Esophagus squamous epithelium (tissue), 5 donors: ENCODE measurements at places on chromosomes 2 and 18. TPM values are rescaled to one million over a fixed set of nuclear protein-coding genes. Genes with fewer than 3 reads are reported as not detected.

- no peak for DNase-seq
Measured at GRCh38 chr2:18684206-18685038, 95.1 kb upstream of the NT5C1B start.

GRCh38 chr2:8656160-8656641 is 25.7 kb upstream of the ID2 start:
- no peak for DNase-seq

GRCh38 chr2:8118940-8119781 is 562.7 kb upstream of the ID2 start:
- no peak for DNase-seq

DNA sequence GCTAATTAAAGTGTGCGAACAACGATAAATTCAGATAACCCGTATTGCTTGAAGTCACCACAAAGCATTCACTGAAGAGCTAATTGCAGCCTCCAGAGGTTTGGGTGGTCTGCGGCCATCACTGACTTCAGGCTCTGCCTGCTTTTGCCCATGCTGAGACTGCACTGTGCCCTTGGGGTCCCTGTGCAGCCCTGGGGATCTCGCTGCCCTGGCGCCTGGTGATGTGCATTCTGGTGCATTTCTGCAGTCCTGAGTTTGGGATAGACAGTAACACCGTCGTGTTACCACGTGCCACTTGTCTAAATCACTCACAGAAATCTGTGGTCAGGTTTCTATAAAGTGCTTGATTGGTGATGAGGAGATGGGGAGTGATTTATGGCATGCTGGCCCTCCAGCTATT is 27.6 kb downstream of the LDLRAD4 start:
- DNase-seq: no peak

- DNase-seq: no peak
Measured at GRCh38 chr18:25189391-25190185, 162.4 kb downstream of the ZNF521 start.

DNA sequence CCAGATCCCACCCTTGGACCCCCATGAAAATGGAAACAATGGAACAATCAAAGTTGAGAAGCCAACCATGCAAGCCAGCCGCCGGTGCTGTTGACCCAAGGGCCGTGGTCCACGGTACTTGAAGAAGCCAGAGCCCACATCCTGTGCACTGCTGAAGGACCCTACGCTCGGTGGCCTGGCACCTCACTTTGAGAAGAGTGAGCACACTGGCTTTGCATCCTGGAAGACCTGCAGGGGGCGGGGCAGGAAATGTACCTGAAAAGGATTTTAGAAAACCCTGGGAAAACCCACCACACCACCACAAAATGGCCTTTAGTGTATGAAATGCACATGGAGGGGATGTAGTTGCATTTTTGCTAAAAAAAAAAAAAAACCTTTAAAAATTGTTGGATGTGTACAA is 26.5 kb upstream of the TXNDC2 start:
- no peak for DNase-seq

GRCh38 chr2:38438883-38439612 is 62.0 kb upstream of the ATL2 start:
- no peak for DNase-seq

DNA sequence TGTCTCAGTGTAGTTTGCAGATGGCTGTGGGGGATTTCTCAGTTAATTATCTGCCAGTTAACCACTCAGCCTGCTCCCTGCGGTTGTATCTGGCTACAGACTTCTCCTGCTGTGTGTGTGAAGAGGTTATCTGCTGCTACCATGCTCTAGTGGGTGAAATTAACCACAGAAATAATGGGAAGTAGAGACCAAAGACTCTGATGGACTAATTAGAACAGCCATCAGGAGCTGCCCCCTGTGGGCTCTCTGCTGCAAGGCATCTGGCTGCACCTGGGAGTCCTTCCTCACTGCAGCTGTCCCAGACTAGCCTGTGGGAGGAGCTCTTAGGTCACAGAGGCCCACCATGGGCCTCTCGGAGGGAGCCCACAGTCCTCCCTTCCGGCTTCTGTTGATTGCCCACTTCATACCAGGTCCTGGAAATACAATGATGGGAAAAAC is 66.6 kb downstream of the CTIF start:
- no peak for DNase-seq

- DNase-seq: no peak
Measured at GRCh38 chr18:10745219-10745618, 219.4 kb downstream of the NAPG start.

GRCh38 chr2:114579542-114579941 is 137.1 kb downstream of the DPP10 start:
- no peak for DNase-seq

GRCh38 chr2:20524412-20525040 is 77.7 kb downstream of the RHOB start:
- no peak for DNase-seq

DNA sequence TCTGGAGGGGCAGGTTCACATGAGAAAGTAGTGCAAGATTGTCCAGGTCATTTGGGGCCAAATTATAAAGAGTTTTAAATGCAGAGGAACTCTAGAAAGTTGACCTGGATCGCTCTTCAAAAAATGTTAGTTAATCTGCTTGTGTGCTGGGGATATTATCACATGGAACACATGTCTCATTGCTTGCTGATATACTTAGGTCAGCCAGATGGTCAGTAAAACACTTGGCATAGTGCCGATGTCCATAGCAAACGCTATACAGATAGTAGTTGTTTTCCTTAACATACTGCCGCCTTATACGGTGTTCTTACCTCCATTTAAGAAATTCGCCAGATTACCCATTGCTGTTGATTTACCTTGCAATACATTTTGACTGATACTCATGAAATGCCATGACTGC is 103.4 kb upstream of the CWC22 start:
- no peak for DNase-seq

DNA sequence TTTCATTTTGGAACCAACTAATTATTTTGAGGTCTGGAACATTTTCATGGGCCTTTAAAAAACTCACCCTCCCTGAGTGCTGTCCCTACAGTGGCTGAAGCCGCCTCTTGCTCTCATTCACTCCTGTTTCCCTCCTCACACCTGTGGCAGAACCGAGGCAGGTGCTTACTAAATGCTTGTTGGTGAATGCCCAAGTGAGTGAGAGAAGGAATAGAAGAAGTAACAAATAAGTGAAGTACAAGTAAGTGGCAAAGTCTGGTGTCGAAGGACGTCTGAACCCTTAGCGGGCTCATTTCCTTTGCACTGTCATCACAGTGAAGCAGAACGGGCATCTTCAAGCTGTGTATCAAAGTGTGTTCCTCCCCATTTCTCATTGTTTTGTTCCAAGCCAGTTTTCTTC is 135.2 kb downstream of the RHBDD1 start:
- no peak for DNase-seq

- DNase-seq: no peak
Measured at GRCh38 chr2:70367722-70368323, 66.0 kb upstream of the FAM136A start.

DNA sequence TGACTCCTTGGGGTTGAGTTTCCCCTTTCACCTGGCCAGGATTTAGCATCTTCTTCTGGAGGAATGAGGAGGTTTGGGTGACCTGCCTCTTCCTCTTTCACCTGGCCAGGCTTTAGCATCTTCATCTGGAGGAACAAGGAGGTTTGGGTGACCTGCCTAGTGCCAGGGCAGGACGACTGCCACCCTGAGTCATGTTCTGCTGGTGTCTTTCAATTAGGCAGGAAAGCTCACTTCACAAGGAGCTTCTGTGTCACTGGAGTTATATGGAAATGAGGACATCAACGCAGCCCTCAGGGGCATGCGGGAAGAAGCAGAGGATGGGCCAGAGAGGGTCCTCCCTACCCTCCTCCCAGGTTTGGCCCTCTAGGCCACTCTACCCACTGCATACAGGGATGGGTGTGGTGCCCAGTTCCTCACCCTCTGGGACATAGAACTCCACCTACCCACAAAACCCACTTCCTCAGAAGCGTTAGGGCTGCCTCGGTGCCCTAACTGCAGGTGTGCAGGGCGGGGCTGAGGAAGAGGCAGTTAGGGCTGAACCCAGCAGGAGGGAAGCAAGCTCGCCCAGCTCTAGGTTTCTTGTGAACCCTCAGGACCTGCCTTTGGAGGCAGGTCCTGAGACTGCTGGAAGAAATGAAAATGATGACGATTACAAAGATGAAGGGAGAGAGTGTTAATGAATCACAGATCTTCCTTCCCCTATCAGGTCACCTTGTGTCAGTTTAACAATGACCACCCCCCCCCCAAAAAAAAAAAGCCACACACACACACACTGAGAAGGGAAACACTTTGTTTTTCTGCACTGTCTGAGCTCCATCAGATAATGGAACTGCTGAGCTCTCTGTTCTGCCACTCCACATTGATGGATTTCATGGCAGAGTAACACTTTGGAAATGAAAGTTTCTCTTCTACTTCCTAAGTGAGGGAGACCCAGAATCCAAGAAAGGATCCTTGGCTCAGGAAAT is 71.0 kb downstream of the ARL4C start:
- no peak for DNase-seq

DNA sequence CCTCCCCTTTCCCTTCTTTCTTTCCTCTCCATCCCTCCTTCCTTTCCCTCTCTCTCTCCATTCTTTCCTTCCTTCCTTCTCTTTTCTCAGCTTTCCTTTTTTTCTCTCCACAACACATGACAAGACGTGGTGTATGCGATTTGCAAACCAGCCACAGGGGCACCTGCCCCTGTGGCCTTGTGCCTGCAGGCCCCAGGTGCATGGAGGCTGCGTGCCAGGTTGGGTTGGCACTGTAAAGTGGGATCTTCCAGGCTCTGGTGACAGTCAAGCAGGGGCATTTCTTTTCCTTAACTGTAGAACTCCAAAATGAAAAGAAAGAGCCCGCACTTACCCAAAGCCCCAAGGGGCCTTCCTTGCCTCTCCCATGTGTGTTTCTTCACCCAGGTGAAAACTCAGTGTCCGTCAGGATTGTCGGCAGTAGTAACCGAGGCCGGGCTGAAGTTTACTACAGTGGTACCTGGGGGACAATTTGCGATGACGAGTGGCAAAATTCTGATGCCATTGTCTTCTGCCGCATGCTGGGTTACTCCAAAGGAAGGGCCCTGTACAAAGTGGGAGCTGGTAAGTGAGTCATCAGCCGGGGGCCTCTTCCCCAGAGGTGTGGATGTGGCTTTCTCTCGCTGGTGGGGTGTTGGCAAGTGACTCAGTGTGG is 50.9 kb downstream of the MARCO start:
- DNase-seq: no peak

DNA sequence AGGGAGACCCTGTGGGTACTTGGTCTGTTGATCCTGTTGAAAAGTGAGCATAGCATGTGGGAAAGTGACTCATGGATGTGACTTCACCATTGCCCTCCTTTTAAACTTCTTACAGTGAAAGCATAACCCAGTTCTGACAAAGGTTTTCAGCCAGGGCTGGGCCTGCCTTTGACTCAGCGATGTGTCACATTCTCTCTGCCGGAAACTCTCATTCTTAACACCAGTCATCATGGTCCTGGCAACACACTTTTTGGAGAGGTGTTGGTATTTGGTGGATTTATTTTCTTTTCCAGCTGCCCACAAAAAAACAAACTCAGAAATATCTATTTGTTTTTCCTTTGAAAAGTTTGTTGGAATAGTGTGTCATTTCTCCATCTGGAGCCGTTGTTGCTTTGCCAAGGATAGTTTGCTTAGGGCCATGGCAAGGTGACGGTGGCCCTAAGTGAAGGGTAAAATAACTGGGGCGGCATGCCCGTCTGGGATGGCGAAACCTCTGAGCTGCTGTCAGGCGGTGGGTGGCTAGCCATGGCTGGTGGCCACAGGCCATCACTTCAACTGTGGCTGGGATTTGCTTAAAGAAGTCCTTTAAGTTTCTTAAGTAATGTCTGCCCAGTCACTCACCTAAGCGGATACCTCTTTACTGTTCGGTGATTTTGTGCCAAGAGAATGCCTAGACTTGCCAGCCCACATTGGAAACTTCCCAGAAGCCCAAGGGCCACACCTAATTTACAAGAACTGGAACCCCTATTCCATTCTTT is 123.3 kb downstream of the LTBP1 start:
- DNase-seq: no peak

DNA sequence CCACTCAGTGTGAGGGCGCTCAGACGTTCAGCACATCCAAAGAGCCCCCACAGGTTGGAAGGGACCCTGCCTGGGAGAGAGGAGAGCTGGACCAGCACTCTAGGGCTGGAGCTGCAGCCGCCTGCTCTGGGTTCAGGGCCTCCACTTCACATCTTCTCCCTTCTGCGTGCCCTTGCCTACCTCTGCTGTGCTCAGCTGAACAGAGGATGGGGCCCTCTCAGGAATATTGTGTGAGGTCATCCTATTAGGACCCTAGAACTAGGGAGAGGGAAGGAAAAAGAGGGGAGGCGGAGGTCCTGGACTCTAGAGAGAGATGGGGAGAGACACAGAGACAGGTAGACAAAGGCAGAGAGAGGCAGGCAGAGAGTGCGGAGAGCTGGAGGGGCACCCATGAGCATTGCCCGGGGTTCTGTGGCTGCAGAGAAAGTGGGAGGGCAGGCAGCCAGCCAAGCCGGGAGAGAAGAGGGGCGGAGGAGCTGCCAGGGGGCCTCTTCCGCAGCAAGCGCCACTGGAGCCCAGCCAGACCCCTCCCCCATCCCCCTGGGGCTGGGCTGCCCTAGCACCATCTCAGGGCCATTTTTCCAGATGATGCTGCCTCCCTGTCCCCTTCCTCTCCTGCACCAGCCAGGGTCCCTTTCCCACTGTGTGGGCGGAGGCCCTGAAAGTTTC is 8.3 kb upstream of the TNS1 start:
- no peak for DNase-seq

DNA sequence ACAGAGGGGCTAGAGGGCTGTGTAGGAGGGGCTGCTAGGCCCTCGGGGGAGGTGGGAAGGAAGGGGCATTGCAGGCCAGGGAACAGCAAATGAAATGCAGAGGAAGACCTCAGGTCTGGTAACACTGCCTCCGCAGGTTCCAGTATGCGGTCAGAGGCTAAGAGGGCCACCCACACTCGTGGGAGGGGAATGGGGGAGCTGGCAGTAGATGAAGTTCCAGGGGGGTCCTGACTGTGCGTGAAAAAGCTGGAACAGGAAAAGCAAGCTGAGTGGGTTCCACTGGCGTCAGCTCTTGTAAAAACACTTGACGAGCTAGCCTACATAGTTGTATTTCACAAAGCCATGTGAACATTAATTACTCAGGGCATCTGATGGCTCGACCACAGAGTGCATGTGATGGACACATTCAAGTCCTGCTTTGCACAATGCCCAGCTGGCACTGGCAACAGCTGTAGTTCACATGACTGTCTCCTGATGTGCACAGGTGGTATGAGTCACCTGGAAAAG is 29.0 kb upstream of the PTPN4 start:
- no peak for DNase-seq

DNA sequence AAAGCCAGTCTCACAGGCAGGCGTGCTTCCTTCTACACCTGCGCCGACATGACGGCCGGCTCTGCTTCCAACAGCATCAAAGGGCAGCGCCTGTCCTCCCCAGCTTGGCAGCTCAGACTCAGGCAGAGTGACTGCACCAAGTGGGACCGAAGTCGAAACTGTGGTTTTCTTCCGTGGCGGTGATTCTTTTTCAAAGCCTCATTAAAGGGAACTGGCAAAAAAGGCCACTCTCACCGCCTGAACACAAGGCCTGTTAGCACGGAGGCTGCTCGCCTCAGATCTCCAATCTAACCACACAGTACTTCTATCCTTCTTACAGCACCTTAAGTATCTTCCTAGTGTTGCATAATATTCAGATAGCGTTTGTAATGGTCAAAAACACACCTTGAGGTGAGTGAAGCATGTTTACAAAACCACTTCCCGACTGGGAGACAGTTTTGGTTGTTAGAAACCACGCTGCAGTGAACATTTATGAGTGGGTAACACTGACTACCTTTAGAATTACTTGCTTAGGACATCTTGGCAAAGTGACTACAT is 236.4 kb downstream of the HDAC4 start:
- DNase-seq: no peak

The EFR3B gene
- under 0.01 TPM for total RNA-seq

The SCG2 gene
- total RNA-seq: not detected

The UNC50 gene
- 32.5 TPM for total RNA-seq

The ABCG8 gene
- not detected for total RNA-seq

The IL36RN gene
- total RNA-seq: 37.2 TPM

The ANKRD53 gene
- total RNA-seq: 0.18 TPM

The DSG4 gene
- total RNA-seq: not detected

The SAG gene
- not detected for total RNA-seq
